GM20000 (cell line): ENCODE measurements at places on chromosomes 3 and 15.
A peak's percentile ranks its signal among the peaks of the same experiment; 100 is the strongest.

- DNase-seq = peak; percentile 42
These were observed 21.5 kb downstream of the SCN5A start for GRCh38 chr3:38627956-38628355.

GRCh38 chr3:65856907-65857306 is 181.8 kb downstream of the MAGI1 start:
- no peak for DNase-seq

- no peak for DNase-seq
These were observed 977.6 kb downstream of the IGSF11 start for GRCh38 chr3:118057086-118057485.

DNA sequence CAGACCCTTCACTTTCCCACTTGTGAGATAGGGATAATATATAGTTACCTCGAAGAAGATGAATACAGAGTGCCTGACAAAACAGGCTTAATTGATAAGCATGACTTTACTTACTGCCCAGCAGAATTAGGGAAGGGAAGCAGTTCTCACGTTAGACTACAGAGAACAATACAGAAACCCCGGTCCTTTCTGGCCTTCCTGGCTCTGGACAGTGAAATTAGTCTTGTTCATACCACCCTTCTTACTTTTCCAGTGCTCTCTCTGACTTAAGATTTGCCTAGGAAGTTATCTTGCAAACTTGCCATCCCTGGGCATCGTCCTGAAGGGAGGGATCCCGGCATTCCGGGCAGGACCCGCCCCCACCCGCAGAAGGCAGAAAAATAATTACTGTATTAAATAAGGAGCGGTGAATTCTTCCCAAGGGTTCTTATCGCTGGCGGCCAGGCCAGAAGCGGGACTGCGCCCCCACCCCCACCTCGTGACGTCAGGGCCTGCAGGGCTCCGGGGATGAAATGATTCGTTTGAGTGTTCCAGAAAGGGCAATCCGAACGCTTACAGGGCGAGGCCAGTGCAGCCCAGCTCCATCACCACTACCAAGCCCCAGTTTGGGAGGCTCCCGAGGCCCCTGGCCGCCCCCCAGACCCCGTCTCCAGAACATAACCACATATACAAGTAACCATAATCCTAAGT is 8.4 kb downstream of the SOX2 start:
- no peak for DNase-seq

- no peak for DNase-seq
These were observed 749.2 kb downstream of the NAALADL2 start for GRCh38 chr3:175608356-175608755.

DNA sequence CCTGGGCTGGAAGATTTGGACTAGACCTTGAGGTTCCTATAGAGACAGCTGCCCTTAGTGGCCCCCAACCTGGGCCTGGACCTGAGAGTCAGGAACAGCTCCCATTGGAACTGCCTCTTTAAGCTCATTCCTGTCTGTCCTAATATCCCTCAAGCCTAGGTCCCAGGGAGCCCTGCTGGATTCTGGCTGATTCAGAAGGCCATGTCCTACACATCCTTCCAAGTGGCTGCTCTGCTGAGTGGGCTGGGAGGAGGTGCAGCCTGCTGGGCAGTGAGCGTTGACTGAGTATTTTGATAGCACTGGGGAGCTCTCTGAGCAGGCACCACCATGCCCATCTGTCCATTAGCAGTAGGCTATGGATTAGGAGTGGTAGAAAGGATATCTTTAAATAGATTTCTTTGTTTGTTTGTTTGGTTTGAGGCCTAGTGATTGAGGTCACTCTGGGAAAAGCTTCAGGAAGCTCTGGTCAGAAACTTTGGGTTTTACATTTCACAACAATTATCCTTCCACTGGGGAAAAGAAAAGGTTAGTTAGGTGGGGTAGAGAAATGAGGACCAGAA is 54.6 kb upstream of the ATOSA start:
- DNase-seq = no peak

DNA sequence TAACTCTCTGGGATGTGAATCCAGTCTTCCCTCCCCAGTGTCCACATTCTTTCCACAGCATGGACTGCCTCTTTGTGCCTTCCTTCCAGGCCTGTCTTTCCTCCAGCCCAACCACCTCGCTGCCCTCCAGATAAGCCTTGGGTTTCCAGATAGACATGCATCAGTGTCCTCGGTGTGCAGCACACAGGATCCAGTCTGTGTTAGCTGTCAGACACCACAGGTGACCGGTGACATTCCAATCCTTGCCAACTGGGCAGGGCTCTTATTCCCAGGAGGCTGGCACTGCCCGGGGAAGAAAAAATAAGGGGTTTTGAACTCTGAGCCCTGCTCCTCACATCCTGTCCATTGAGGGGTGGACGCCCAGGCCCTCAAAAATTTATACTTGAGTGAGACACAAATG is 6.0 kb upstream of the SLC6A1 start:
- DNase-seq = no peak

GRCh38 chr3:123313889-123314288 is 112.1 kb downstream of the SEC22A start:
- no peak for DNase-seq

- DNase-seq = no peak
These were observed 1092.0 kb downstream of the NAALADL2 start for GRCh38 chr3:175951047-175951694.

- DNase-seq = no peak
These were observed 89.3 kb upstream of the TRIM42 start for GRCh38 chr3:140588558-140588957.

- DNase-seq = no peak
These were observed 407.3 kb downstream of the TBL1XR1 start for GRCh38 chr3:176789947-176790346.

- DNase-seq = no peak
These were observed 289.7 kb upstream of the DNAJC19 start for GRCh38 chr3:181279239-181279565.

DNA sequence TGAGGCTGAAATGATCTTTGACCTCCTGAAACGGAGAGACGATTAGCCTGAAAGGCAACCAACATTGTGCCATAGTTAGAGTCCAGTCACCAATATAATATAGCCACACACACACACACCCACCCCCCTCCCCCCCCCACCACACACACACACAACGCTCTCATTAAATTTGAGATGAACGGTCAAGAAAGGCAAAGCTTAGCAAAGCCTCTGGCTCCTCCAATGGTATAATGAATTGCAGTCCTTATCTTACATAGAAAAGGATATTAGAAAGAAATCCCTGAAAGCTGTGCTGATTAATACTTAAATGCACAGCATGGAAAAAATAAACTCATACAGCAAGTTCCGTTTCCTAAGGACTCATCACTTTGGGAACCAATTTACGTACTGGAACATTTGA is 876 bp upstream of the ZNF385D start:
- DNase-seq = no peak

- DNase-seq = peak; percentile 34
These were observed 4.5 kb downstream of the CHRD start for GRCh38 chr3:184384342-184384741.

DNA sequence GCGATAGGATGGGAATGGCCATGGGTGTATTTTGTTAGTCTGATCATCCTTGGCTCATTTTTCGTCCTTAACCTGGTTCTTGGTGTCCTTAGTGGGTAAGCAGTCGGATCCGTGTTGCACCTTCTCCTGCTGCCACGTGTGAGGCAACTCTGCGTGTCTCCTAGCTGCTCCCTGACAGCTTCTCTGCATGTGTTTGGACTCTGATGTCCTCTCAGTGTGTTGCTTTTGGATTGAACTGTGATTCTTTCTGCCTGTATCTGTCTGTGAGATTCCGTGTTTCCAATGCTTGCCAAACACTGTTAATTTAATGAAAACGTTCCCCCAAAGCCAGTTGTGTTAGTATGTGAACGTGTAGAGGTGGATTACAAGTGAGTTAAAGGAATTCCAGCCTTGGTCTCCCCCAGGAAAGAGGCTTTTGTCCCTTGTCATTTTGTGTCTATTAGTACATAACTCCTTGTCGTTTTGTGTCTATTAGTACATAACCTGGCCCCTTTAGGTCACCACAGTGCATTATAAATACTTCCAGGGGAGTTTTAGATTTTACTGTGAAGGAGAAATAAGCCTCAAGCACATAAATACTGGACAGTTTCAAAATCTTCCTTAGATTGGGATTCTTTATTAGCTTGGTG is 172.4 kb downstream of the CHDH start:
- DNase-seq = no peak

GRCh38 chr3:5565026-5565425 is 377.5 kb downstream of the EDEM1 start:
- no peak for DNase-seq

DNA sequence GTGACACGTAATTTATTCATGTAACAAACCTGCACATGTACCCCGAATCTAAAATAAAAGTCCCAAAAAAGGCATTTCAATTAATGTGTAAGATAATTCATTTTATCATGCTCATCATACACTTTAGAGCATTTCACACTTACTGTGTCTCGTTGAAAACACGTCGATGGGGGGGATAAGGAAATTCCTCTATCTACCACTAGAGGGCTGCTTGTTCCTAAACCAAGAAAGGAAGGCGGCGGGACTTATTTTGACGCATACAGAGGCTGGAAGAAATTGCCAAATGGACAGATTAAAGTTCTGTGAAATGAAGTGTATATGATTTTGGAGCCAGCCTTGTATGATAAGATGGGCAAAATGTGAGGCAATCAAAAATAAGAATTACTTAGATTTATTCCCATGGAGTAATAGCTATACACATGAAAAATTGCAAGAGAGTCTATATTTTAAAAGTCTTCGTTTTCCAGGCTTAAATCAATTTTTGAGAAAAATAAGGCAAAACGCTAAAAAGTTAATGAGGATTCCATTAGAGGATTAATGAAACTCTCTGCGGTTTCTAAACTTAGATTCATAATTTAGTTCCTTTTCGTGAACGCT is 346.8 kb downstream of the CNTN3 start:
- DNase-seq = peak; percentile 13
